ENCODE measurements at places on chromosomes 6 and 20.

GRCh38 chr6:13573669-13574110, 711 bp upstream of the SIRT5 start:
- DNase-seq: peak; percentile 31

GRCh38 chr6:138450445-138450844, 46.4 kb downstream of the HEBP2 start:
- no peak for DNase-seq

DNA sequence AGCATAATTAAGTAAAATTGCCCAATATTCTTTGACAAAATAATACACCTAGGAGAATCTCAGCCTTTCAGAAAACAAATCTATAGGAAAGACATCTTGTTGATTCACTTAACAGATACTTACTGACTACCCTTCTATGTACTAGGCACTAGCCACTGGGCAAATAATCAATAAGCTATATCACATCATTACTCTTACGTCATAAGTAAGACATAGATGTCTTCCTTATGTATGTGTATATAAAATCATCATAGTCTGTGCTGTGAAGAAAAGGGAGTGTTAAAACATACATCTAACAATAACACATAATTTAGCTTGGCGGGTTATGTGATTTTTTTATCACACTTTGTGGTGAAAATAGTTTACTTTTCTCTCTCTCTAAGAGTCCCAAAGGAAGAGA, 733.9 kb downstream of the EYS start:
- no peak for DNase-seq

DNA sequence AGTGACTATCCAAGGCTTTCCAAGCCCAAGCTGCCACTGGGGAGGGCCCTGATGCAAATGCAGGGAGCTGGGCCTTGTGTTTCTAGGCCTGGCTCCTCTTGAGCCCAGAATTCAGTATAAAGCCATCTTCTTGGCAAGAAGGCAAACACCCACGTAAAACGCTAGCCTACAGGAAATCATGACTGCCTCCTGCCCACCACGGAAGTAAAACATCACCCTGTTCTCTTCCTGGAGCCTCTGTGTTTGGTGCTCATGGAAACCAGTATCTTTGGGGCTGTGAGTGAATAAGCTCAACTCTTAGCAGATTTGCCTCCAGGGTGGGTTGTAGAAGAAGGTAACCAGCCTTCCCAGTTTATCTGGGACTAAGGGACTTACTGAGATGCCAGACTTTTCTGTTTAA, 271.0 kb downstream of the ZNF217 start:
- no peak for DNase-seq

- DNase-seq: no peak
Measured at GRCh38 chr20:63002511-63002910, 4.3 kb downstream of the BHLHE23 start.

GRCh38 chr6:18269253-18269652, 4.9 kb upstream of the DEK start:
- no peak for DNase-seq

- peak; percentile 96 for DNase-seq
Measured at GRCh38 chr6:6686748-6687601, 98.5 kb downstream of the LY86 start.

GRCh38 chr6:53532061-53532797, 12.7 kb downstream of the GCLC start:
- no peak for DNase-seq

DNA sequence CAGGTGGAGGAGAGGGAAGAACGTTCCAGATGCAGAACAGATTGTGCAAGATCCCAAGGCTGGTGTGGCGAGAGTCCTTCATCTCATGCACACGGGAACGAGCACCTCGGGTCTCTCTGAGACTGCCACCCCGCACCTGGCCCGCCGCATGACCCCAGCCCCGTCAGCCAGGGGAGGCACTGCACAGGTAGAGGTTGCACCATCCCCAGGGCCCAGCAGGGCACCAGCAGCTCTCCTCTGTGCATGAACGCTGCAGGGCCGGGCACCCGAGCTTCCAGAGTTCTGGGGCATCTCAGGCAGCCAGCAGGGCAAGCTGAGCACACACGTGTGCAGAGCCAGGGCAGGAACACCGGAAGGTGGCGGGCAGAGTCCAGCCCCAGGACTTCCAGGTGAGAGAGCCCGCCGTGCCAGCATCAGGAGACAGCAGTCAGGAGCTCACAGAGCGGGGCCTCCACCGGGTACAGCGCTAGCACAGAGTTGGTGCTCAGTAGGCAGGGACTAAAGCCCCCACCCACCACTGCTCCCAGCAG, 193.2 kb downstream of the TAF4 start:
- no peak for DNase-seq

- no peak for DNase-seq
Measured at GRCh38 chr6:2745246-2745645, 5.5 kb downstream of the MYLK4 start.

All from HAP-1 (cell line).